ENCODE measurements at places on chromosomes 13 and 19.

DNA sequence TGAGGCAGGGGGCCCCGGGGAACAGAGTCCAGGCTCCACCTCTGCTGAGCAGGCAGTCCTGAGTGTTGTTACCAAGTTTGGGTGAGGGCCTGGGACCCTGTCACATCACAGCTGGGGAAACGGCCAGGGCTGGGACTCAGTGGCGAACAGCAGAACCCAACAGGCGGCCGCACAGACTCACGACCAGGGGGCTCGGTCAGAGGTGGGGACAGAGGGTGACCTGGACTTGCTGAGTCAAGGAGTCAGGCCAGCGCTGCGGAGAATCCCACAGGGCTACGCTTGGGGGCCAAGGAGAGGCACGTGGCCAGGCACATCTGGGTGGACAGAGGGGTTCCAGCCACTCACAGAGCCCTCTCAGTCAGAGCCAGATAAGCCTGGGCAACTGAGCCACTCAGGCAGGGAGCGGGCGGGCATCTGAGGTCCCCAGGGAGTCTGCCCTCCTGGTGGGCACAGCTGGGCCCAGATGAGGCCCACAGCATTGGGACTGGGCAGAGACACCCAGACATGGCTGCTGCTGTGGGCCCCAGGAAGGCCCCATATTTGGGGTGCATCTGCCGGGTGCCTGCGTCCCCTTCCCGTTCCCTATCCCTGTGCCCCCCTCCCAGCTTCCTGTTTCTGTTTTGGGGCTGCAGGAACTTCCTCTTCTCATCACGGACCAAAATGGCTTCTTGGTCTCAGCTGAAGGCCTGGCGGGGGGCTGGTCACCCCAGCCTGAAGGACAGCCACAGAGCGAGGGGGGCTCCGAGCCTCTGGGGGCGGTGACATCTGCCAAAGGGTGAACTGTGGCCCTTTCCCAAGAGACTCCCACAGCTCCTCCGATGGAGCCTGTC is 34.0 kb downstream of the CEBPA start:
- DNase-seq, result no peak

GRCh38 chr13:76538004-76538403 is 348.2 kb downstream of the KCTD12 start:
- no peak for DNase-seq

GRCh38 chr19:11704626-11705025 is 34.1 kb downstream of the ZNF823 start:
- no peak for DNase-seq

GRCh38 chr13:28568286-28568685 is 73.4 kb upstream of the FLT1 start:
- DNase-seq, result no peak

GRCh38 chr13:32829676-32830335 is 186.4 kb upstream of the KL start:
- no peak for DNase-seq

- DNase-seq, result no peak
Observed at GRCh38 chr19:31419871-31420445, 70.7 kb upstream of the TSHZ3 start.

DNA sequence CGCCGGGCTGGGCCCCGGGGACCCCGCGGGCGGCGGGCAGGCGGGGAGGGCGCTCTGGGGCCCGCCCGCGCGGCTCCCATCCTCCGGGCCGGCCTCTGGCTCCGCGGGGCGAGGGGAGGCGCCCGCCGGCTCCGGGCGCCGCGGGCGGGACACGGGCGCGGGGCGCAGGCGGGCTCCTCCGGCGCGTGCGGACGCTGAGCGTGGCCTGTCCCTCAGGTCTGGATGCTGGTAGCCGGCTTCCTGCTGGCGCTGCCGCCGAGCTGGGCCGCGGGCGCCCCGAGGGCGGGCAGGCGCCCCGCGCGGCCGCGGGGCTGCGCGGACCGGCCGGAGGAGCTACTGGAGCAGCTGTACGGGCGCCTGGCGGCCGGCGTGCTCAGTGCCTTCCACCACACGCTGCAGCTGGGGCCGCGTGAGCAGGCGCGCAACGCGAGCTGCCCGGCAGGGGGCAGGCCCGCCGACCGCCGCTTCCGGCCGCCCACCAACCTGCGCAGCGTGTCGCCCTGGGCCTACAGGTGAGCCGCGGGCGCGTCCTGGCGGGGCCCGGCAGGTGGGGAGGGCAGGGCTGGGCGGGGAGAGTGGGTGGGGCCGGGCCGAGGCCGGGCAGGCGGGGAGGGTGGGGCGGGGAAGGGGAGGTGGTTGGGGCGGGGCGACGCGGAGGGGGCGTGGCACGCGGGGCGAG is 420 bp downstream of the IL17D start:
- peak; percentile 54 for DNase-seq

- no peak for DNase-seq
Observed at GRCh38 chr19:50874211-50874610, 972 bp downstream of the KLK2 start.

DNA sequence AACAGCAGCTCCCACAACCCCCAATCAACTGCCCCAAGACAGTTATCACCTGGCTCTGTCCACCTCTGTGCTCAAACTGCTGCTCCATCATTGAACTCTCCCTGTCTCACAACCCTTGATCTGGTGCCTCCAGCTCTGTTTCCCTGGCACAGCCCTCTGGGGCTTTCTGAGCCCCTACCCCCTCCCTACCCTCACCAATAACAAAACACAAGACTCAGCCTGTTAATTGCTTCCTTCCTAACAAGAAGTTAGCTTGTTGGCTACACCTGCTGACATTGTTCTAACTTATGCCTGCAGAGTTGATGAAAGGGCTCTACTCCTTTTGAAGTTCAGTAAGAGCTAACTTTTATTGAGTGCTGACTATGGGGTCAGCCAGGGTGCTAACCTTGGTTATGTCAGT is 99.4 kb upstream of the FNDC3A start:
- DNase-seq, result no peak

- DNase-seq, result no peak
Observed at GRCh38 chr19:55354698-55355212, at the start of gene COX6B2. Gene COX6B2, minus strand, starts transcription at chr19:55354719. Its CDS starts 198 bp downstream, at chr19:55354521.

DNA sequence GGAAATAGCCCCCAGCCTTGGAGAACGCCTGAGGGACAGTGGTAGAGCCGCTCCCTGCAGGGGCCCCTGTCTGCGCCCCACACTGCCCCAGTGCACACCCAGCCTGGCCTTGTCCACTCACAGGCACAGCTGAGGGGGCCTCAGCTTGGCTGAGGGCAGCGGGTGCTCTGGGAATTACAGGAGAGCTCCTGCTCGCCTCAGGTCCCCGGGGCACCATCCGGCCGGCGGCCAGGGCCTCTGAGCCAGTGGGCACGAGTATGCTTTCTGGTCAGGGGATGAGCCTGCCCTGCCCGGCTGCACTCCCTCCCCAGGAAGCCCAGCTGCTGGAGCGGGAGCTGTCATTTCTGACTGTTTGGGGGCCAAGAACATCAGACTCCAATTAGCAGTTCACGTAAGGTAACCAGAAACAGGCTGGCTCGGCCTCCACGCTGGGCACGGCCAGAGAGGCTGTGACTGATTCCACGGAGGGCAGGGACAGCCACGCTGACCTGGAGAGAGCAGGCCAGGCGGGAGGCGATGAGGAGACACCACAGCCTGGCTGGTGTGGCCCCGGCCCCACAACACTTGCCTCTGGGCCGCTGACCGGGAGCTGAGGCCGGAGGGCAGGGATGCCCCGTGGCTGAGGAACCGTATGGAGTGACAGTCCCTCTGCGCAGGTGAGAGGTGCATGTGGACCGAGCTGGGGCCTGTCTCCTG is 15.4 kb downstream of the CEBPG start:
- DNase-seq, result no peak

DNA sequence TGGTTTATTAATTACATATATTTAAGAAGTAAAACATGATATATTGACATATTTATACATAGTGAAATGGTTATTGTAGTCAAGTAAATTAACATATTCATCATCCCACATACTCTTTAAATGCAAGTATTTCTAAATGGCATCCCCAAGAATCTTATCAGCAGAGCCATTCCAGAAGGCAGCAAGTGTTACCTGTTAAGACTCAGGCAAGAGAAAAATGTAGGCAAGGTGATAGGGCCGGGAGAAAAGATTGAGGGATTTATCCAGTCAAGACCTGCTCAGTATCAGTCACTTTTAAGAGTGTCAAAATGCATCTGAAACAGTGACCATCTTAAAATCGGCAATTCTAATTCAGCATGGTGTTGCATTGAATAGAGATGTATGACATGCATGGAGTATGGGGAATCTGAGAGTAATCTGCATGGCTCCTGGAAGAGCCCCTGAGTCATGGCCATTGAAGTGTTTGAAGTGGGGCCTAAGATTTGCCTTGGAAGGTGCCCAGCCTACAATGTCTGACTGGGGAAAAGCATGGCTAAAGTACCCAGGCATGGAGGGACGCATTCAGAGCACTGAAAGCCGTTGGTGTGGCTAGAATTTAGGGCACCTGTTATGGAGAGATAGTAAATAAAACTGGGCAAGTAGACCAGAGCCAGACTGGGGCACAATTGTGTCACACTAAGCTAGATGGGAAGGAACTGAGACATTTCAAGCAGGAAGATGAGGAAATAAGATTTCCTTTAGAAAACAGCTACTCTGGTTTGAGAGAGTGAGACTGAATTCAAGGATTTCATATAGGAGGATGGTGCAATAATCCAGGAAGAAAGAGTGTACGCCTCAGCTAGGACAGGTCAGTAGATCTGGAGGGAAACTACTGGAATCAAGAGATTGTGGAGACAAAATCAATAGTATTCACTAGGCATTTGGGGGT is 25.0 kb upstream of the C1QTNF9B start:
- no peak for DNase-seq

DNA sequence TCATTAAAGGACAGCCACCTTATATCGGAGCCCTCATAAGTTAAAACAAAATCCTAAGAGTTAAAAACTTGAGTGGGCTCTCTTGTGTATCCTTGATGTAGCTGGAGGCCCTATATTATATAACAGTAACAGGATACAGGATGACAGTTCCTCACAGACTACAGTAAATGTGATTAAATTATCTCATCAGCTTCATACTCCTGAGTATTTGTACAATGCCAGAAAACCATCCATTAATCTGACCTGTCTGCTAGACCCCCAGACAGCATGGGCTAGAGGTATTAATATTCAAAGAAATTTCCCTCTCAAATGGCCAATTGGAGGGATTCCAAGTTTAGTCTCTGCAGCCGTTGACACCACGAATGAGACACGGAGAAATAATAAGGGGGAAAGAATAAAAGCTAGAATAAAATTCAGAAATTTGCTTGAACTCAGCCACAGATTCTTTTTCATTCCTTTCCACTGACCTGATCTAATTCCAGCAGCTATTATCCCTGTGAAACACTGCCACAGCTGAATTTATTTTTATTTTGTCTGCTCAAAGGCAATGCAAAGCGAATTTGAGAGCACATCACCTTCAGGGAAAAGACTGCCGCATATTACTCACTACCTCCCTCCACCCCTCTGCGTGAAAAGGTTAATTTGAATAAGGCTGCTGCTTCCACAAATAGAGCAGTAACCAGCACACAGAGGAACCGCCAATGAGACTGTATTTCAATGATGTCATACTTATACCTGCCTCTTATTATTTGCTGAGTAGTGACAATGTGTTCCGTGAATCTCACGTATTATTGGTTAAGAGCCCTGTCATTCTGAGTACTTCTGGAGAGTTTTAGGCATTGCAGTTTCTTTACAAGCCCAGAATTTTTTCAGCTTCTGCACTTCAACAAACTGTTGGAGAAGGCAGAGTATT is 155.9 kb upstream of the KLF12 start:
- peak; percentile 25 for DNase-seq

GRCh38 chr19:1106841-1107660 is 3.3 kb downstream of the GPX4 start:
- DNase-seq, result no peak

GRCh38 chr13:74871369-74872070 is 610.4 kb downstream of the TBC1D4 start:
- no peak for DNase-seq
